Sigmoid colon (tissue), 7 donors: ENCODE measurements at places on chromosomes 12 and 14. TPM values are rescaled to one million over a fixed set of nuclear protein-coding genes. Genes with fewer than 3 reads are reported as not detected.

RDH5 gene
- 11.2 TPM for total RNA-seq

SPIC gene
- not detected for total RNA-seq

PLXNC1 gene
- total RNA-seq = 2.0 TPM

DNA sequence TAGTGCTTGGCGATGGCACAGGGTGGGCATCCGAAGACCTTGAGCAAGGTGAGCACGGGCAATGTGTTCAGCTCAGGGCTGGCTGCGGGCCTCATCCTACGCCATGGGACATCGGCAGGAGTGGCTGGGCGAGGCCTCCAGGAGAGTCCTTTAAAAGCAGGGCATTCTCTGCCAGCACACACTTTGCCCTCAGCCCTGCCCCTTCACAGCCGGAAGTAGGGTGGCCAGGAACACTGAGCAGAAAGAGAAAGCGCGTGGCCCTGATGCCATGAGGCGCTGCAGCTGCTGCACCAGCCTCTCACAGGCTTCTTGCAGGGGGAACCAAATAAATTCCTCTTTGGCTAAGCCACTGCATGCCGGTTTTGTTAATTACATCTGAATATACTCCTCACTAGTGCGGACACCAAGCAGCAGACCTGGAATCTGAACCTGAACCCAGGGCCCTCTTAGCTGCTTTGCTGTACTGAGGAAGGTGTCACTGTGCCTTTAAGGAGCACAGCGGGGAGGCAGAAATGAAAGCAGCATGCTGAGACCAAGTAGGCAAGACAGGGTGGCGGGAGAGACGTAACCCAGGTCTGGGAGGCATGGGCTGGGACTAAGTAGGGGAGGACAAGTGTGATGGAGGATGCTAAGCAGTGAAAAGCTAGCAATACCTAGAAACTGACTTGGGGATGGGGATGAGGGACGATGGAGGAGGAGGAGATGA lies 155.2 kb downstream of the TTC7B start:
- no peak for DNase-seq
- peak overlapping the region; percentile 6 for H3K4me3 ChIP-seq
- no peaks in the 10 kb centered on the region for H3K4me1 ChIP-seq
- no peaks in the 10 kb centered on the region for H3K27me3 ChIP-seq

- no peaks in the 10 kb centered on the region for H3K36me3 ChIP-seq
- no peak for DNase-seq
- peak overlapping the region; percentile 33 for H3K27ac ChIP-seq
- no peaks in the 10 kb centered on the region for H3K4me1 ChIP-seq
- no peak overlapping the region for H3K4me3 ChIP-seq
These were observed 88.6 kb downstream of the R3HDM2 start for GRCh38 chr12:57342207-57342691.
